ENCODE measurements at places on chromosomes 13 and 19.

DNA sequence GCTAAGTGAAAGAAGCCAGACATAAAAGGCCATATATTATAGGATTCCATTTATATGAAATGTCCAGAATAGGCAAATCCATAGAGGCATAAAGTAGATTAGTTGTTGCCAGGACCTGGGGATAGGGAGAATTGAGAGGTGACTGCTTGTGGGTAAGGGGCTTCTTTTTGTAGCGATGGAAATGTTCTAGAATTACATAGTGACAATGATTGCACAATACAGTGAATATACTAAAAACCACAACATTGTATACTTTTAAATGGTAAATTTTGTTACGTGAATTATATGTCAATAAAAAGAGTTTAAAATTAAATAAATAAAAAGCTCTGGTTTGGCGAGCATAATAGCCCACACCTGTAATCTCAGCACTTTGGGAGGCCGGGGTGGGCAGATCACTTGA is 486.8 kb downstream of the KLF12 start:
- DNase-seq = no peak

DNA sequence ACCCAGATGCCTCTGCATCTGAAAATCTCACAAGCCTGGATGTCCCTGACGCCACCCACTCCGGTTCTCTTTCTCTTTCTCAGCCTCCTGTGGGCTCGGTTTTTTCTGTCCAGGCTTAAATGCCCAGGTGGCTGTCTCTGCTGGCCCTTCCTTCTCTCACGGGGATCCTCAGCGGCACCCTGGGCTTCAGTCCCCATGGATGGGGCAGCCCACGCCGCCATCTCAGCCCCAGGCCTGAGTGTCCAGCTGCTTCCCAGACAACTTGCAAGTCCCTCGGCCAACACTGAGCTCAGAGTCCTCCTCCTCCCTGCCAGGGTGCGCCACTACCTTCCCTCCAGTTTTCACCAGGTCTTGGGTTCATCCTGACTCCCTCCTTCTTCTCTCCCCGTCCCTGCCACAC is 6.4 kb downstream of the FBN3 start:
- DNase-seq = no peak

DNA sequence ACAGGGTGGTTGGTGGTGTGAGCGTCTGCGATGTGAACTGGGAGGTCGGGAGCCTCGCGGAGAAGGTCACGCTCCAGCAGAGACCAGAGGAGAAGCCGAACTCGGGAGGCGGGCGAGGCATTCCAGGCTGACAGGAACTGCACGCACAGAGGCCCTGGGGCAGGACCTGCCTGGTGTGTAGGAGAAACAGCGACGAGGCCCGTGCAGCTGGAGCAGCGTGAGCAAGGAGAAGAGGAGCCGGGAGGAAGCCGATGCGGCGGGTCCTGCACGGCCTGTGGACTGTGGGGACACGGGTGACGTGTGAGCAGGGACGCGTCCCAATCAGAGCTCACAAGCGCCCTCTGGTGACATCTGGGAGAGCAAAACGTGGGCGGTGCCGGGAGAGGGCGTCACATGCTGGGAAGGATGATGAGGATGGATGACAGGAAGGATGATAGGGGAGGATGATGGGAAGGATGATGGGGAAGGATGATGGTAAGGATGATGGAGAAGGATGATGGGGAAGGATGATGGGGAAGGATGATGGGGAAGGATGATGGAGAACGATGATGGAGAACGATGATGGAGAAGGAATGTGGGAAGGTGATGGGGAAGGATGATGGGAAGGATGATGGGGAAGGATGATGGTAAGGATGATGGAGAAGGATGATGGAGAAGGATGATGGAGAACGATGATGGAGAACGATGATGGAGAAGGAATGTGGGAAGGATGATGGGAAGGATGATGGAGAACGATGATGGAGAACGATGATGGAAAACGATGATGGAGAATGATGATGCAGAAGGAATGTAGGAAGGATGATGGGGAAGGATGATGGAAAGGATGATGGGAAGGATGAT is 16.1 kb upstream of the MADCAM1 start:
- no peak for DNase-seq

DNA sequence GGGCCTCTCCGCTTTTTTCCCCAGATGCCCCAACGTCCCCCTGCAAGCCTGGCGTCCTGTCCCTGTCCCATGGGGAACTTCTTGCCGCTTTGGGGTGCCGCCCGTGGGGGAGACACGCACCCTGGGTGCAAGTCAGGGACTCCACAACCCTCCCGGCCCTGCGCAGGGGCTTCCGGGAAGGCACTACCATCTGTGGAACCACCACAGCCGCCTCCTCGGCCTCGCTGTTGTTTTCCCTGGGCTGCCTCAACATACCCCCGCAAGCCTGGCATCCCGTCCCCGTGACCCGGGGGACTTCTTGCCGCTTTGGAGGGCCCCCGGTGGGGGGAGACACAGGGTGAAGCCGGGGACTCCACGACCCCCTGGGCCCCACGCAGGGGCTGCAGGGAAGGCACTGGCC is 238.4 kb downstream of the TUBA3C start:
- no peak for DNase-seq

DNA sequence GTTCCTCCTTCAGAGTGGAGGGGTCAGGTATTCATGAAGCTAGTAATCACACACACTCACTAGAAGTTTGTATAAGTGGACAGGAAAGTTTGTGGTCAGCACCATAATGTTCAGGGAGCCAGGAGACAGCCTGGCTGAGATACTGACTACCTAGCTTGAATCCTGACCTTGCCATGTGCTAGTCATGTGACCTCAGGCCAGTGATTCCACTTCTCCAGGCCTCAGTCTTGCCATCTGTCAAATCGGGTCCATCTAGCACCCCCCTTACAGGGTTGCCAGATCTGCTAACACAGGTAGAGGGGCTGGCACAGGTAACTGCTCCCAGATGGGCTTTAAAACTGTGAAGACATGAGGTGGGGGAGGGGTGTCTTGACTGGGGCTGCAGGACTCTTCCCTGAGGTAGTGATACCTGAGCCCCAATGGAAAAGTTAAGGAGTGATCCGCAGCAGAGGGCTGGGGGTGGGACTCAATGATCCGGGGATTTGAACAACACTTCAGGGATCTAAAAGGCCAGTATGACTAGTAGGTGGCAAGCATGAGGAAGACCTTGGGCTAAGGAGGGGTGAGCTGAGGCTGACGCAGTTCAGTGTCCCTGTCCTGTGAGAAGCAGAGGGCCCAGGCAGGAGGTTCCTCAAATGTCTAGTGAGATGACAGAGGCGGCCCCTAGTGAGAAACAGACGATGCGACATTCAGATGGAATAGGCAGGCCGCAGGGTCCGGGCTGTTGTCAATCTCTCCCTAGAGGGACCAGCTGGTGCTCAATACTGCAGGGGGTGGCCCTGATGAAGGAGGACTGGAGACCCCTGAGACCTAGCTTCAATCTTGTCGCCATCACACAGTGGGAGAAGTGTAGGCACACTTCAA is 8.5 kb downstream of the ACTMAP start:
- DNase-seq = no peak

DNA sequence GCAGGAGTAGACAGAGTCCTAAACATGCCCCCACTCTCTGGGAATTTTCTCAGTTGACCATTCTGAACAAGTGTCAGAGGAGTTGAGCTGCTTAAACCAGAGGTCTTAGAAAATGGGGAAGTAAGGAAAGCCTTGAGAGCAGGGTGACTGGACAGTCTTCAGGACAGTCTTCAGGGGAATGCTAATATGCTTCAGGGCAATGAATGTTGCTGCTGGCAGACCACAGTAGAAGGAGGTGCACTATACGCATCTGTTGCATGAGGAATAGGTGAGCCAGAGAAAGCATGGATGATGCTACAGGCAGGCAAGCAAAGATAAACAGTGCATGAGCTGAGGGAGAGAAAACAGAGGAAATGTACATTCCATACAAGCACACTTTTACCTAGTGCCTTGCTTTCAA is 196.6 kb upstream of the GPR12 start:
- DNase-seq = no peak

GRCh38 chr19:33239223-33239975 is 13.7 kb upstream of the SLC7A10 start:
- no peak for DNase-seq

- DNase-seq = no peak
Observed at GRCh38 chr13:91813253-91813652, 414.8 kb downstream of the GPC5 start.

GRCh38 chr13:21402586-21403307 is 56.4 kb downstream of the ZDHHC20 start:
- DNase-seq = no peak

DNA sequence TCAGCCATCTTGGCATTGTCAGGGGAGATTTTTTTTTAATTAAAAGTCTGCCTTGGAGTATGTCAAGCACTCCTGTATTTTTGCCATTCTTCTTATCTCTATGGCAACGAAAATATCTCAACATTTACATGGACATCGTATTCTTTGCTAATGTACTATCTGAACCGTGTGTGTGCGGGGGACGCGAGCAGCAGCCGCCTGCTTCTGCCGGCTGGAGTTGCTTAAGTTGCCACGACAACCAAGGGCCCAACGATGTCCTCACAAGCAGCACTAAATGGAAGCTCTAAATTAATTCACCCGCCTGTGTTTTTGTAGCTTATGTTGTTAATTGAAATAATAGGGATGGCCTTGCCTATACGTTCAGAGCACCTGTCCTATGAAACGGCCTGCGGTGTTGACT is 309.5 kb downstream of the TEX29 start:
- DNase-seq = no peak

DNA sequence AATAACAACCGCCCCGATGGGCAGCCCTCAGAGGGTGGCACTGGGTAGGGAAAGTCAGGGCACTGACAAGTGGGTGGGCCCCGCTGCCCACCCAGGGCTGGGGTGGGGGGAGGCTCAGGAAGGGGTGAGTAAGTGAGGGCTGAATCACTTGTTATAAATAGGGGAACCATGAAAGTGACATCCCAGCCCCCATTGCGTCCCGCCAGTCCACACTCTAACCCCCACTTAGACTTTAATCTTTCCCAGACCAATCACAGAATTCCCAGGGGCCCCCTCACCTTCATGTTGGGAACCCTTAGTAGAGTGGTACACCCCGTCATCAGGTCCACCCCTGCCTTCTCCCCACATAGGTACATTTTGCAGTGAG is 37.0 kb upstream of the NANOS3 start:
- DNase-seq = no peak

- DNase-seq = no peak
Observed at GRCh38 chr19:28489126-28489660, 723.8 kb downstream of the UQCRFS1 start.

DNA sequence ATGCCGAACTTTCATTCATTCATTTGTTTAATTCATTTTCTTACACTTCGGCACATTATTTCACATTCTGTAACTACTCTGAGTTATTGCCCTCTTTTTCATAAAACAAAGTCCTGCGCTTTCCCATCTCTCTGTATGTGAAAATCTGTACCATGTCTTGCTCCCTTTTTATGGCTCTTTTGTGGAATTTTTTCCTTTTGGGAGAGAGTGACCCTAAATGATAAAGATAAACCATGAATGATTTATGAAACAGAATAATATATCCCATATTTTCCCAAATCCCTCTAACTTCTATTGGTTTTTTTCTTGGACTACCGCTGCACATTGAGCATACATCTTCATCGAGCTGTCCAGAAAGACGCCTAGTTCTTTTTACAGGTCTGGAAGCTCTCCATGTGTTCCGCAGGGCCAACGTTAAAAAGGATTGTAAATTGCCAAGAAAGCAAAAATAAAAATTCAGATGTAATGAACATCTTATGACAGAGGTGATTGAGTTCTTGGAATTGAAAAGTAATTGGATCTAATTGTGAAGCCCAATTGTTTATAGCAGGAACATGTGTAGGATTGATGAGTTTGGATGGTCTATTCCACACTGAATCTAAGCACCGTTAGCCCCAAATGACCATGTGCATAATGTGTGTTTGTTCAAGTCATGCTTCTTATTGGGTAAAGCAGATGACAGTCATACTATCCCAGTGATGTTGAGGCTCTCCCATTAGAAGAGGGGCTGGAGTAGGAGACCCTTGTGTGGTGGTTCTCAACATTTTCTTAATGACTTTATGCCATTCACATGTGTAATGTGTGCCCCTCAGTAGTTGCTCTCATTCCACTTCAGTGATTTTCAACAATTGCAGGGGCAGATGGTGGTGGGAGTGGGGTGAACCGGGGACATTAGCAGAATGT is 378.9 kb downstream of the DLEU7 start:
- no peak for DNase-seq

DNA sequence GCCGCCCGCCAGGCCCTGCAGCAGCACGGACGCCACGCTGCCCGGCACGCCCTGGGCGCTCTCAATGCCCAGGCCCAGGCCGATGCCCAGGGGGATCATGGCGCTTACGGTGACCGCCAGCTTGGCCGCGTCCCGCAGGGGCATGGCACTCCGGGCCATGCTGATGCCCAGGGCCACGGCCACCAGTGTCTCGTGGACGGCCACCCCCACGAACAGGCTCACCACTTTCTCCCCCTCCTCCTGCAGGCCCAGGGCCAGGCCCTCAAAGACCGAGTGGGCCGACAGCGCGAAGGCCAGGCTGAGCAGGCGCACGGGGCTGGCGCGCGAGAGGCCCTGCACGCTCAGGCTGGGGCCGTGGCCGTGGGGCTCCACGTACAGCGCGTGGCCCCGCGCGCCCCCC is 6.9 kb downstream of the SLC39A3 start:
- no peak for DNase-seq

DNA sequence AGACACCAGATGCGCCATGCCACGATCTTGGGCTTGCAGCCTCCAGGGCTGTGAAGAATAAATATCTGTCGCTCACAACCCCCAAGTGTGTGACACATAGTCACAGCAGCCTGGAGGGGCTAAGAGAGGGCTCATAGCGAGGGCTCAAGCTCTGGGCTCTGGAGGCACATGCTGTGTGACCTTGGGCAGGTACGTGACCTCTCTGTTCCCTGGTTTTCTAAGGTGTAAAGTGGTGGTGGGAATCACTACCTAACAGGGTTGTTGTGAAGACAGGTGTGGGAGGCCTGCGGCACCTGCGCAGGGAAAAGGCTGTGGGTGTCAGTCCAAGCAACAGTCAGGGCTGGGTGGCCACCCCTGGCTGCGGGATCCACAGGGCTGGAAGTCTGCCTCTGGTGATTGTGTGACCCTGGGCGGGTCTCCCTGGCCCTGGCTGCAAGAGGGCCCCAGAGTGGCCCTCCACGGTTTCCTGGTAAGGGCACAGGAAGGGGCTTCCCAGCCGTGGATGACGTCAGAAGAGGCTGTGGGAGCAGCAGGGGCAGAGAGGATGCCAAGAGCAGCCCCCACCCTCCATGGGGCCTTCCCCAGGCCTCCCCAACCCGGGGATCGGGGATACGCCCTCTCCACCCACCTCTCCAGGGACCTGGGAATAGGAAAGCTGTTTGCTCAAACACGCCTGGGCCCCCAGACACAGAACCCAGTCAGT is 218.8 kb upstream of the SGCG start:
- DNase-seq = no peak

DNA sequence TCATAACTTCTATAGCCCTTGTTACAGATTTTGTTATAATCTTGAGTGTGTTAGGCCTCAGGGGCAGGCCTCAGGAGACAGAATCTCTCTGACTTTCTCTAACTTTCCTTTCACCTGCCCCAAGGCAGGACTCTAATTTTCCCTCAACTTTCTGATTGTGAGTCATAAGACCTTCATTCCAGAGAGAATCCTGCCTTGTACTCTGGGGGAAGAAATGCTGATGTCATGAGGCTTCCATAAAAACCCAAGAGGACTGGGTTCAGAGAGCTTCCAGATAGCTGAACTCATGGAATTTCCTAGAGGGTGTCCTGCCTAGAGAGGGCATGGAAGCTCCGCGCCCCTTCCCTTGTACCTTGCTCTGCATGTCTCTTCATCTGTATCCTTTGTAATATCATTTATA is 5.3 kb upstream of the KBTBD6 start:
- no peak for DNase-seq

Measured in CD4-positive, alpha-beta T cell treated with Interleukin-6 at 100 ng/mL for 8 hours (primary cell).